ENCODE measurements at places on chromosomes 1 and 21.

DNA sequence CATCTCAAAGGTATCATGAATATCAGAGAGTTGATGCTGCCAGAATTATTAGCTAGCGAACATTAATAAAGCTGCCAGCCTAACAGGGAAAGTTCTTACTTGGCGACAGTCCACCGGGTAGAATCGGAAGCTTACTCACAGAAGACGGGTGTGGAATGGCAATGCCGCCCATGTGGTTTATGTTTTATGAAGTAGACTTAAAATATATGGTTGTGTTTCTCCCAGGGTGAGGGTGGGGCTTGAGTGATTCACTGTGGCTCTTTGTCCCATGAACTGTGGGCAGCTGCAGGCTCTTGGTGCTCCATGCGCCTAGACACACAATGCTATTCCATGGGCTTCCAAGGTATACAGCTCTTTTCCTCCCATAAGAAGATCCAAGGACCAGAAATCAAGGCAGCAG, 162.7 kb downstream of the PIGK start:
- DNase-seq, result no peak

DNA sequence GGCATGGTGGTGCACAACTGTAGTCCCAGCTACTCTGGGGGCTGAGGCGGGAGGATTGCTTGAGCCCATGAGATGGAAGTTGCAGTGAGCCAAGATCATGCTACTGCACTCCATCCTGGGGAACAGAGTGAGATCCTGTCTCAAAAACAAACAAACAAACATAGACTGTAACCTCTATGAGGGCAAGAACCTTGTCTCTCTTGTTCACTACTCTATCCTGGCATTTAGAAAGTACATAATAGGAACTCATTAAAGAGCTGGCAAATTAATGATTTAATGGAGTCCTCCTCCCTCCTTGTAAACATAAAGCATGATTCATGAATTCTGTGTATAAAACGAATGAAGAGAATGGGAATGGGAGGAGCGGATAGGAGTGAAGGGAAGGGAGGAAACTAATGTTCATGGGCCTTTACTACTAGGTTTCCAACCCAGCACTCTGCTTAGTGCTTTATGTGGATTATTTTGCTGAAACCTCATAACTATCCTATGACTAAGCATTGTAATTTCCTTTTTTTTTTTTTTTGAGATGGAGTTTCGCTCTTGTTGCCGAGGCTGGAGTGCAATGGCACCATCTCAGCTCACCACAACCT, 8.6 kb downstream of the LMOD1 start:
- DNase-seq, result no peak

GRCh38 chr1:11990303-11991032, 10.2 kb downstream of the MFN2 start:
- no peak for DNase-seq

GRCh38 chr1:199743227-199743626, 284.3 kb upstream of the NR5A2 start:
- no peak for DNase-seq

DNA sequence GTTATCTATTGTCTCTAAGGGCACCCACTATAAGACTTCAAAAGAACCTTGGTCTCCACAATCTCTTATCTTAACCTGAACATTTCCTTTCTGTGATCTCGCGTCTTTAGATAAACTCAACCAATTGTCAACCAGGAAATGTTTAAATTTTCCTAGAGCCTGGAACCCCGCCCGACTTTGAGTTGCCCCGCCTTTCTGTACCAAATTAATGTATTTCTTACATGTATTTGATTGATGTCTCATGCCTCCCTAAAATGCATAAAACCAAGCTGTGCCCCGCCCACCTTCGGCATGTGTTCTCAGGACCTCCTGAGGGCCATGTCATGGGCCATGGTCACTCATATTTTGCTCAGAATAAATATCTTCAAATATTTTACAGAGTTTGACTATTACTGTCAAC, 5.9 kb upstream of the CXADR start:
- no peak for DNase-seq

- no peak for DNase-seq
These were observed 69.1 kb upstream of the STUM start for GRCh38 chr1:226479474-226479873.

- no peak for DNase-seq
These were observed 11.7 kb downstream of the PYHIN1 start for GRCh38 chr1:158943059-158943458.

DNA sequence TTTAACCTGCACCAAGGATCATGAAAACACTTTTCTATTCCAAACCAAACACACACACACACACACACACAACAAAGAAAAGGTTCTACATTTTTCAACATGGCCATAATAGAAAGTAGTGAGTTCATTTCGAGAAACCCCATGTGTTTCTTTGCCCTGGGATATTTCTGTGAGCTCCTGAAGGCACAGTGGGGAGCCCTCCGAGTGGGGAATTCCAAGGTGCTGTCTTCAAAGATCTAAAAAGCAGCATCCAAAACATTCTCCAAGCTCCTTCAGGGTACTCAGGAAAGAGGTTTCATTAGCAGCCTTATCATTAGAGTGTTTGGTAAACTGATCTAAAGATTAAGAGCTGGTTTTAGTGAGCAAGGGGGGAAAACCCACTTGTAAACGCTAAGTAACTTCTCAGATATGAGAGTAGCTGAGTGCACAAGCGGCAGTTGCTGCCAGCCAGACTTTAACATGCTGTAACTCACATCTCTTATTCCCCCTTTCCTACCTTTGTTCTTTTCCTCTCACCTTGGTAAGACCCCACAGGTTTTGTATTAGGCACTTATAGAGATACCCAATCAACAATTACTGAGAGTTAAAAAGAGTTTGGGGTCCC, 38.3 kb downstream of the ZC3H11B start:
- DNase-seq, result no peak

- DNase-seq, result no peak
These were observed 61.3 kb downstream of the PTBP2 start for GRCh38 chr1:96782856-96783255.
